Natural killer cell treated with Interleukin-12 subunit alpha and Interleukin-12 subunit beta and Interleukin-15 and Interleukin-18, amount 100 ng/mL, for 72 hours (primary cell): ENCODE measurements at places on chromosomes 1 and 21. TPM values are rescaled to one million over a fixed set of nuclear protein-coding genes. Genes with fewer than 3 reads are reported as not detected.

DNA sequence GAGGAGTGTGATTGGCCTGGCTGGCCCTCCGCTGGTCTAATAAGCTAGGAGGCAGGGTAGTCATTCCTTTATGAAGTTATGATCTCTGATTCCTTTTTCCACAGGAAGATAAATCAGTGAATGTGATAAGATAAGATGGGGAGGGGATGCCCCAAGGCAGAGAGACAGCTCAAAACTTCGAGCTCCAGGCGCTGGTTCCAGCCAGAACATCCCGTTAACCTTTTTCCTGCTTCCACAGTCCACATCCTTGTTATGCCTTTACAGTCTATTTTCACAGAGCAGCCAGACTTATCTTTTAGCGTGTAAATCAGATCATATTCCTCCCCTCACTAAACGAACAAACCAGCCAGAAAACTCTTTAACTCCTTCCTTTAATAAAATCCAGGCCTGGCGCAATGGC lies 38.5 kb upstream of the BMP8B start:
- DNase-seq: no peak

DNA sequence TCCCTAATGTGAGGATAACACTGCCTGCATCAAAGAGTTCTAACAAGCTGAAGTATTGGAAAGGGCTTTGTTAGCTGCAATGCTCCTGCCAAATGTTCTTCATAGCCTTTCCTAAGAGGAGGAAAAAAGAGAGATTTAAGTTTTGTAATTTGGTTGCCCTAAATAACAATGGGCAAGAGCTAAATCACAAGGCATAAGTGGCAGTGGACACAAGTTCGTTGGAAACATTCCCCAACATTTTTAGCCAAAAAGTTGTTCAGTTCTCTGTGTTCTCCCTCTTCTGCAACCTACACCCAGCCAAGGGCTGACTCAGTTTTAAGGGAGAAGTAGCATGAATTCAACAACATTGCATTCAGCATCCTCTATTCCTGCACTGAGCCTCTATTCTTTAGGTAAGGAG lies 2.6 kb upstream of the UQCRHL start:
- no peak for DNase-seq

GRCh38 chr21:38725196-38726157 lies 80.3 kb upstream of the ETS2 start:
- no peak for DNase-seq

- no peak for DNase-seq
Measured at GRCh38 chr21:42352441-42353095, 1.8 kb upstream of the TFF2 start.

The S100A7 gene
- total RNA-seq: not detected
